ENCODE measurements at places on chromosomes 16 and 17.

GRCh38 chr17:73492125-73492820 is 152.0 kb downstream of the SDK2 start:
- no peak for DNase-seq

DNA sequence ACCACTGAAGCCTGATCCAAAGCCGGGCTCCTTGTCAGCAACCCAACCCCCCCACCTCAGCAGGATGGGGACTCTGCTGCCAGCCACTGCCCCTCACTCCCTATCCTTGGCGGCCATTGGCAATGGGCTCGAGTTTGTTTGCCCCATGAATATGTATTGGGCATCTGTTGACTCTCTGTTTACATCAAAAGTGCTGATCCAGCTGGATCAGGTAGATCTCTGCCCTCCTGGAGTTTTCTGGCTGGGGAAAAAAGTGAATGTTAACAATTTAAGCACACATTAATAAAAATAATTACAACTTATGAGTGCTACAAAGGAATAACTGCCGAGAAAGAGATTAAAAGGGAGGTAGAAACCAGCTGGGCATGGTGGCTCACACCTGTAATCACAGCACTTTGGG is 62.5 kb downstream of the ATP2C2 start:
- no peak for DNase-seq

- no peak for DNase-seq
Observed at GRCh38 chr16:49021136-49021535, 260.5 kb downstream of the CBLN1 start.

DNA sequence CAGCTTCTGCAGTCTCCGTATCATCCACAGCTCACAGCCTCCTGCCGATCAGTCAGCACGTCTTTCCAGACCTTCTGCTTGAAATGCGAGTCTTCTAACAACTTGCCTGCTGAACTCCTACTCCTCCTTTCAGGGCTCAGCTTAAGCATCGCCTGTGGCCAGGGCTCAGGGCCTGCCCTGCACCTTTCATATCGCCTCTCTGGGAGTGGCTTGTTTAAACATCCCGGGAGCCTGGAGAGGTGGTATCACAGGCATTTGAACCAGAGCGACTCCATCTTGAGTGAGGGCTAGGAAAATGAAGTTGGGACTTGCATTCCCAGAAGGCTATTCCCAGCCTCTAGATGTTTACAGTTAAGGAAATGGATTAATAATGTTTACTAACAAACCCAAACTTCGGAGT is 13.9 kb upstream of the CYB561 start:
- DNase-seq = no peak

DNA sequence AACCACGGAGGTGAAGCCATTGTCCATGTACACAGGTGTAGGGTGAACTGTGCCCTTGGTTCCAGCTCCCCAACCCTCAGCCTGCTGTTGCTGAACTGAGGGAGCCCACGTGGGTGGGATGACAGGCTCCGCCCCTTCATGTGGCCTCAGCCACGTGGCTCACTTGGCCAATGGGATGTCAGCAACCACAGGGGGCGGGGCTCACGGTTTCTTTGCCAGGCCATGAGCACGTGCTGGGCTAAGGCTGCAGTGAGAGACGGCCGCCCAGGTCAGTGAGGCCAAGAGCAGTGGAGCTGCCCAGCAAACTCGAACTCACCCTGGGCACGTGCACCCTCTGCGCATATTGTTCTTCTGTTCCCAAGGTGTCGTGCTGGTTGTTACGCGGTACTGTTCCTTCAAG is 282.6 kb downstream of the IRF8 start:
- DNase-seq = no peak

GRCh38 chr17:81518113-81518784 is 5.7 kb upstream of the ACTG1 start:
- no peak for DNase-seq

- DNase-seq = no peak
Observed at GRCh38 chr16:48526058-48526957, 83.7 kb downstream of the N4BP1 start.

- DNase-seq = no peak
Observed at GRCh38 chr17:39923836-39924690, 3.3 kb downstream of the ORMDL3 start.

DNA sequence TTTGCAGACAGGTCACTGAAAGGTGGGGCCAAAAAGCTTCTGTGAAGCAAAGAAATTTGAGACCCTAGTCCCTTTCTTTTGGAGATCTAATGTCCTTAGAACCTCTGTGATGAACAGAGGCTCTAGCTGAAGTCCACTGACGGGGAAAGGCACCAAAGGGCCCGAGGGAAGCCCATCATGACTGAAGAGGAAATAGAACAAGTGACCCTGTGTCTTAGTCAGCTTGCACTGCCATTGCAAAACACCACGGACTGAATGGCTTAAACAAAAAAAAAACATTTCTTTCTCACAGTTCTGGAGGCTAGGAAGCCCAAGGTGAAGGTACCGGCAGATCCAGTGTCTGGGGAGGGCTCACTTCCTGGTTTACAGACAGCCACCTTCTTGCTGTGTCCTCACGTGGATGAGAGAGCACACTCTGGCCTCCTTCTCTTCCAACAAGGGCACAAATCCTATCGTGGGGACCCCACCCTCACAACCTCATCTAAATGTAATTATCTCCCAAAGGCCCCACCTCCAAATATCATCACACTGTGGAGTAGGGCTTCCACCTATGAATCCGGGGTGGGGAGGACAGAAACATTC is 24.3 kb upstream of the ASGR2 start:
- DNase-seq = no peak

DNA sequence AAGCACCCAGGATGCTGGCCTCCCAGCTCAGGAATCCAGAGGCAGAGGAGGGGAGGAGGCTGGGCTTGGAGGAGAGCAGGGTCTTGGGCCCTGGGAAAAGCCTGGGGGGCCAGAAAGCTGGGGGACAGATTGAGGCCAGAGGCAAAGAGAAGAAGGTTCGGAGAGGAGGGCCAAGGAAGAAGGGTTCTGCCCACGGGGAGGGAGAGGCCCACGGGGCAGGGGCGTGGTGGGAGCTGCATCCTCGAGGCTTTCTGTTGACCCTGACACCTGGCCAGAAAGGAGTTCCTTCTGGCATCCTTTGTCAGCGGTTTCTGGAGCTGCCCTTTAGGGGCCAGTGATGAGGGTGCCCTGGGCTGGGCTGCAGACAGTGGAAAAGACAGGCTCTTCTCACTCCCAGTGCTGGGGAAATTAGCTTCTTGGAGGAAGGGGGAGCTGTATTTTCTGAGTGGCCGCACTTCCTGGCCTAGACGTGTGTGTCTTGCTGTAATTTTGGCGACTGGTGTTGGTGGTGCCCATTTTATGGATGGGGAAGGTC is 308.7 kb downstream of the SEC14L1 start:
- DNase-seq = no peak

DNA sequence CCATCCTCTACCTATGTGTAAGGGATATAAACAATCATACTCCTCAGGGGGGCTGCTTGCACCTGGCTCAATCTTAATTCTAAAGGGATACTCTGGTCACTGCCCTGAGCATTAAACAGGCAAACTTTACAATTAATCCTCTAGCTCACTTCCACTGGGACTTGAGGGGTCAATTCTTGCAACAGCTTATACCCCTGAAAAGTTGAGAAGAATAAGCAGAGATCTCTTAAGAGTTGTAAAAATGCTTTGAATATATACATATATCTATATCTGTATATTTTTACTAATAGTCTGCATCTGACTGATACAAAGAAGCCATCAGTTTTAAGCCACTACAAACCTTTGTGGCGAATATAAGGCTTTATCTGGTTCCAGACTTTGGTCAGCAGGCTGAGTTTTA is 19.6 kb downstream of the HEATR6 start:
- DNase-seq = no peak

DNA sequence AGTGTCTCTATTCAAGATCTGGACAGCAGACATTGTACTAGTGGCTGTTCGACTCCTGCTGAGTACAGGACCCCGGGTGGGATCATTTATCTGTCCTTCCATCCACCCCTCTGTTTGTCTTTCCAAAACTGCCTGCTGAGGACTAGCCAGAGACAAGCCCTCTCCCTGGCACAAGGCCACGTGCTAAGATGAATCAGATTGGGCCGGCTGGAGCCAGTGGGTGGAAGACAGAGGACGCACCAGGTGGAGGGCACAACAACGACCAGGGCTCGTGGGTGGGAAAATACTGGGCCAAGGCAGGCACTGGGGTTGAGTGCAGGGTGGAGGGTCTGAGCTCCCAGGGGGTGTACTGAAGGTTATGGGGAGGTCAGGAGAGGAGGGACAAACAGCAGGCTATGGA is 1.4 kb upstream of the CA7 start:
- DNase-seq = no peak

GRCh38 chr16:16021988-16022682 is 72.7 kb downstream of the ABCC1 start:
- DNase-seq = no peak
